Esophagus mucosa (tissue), 1 donor: ENCODE measurements at places on chromosomes 16 and 17. TPM values are rescaled to one million over a fixed set of nuclear protein-coding genes. Genes with fewer than 3 reads are reported as not detected.

- peak; percentile 78 for ATAC-seq
Observed at GRCh38 chr16:10828851-10829366, 10.3 kb upstream of the TVP23A start.

GRCh38 chr17:10739386-10739785, 9.6 kb upstream of the TMEM220 start:
- no peak for ATAC-seq

DNA sequence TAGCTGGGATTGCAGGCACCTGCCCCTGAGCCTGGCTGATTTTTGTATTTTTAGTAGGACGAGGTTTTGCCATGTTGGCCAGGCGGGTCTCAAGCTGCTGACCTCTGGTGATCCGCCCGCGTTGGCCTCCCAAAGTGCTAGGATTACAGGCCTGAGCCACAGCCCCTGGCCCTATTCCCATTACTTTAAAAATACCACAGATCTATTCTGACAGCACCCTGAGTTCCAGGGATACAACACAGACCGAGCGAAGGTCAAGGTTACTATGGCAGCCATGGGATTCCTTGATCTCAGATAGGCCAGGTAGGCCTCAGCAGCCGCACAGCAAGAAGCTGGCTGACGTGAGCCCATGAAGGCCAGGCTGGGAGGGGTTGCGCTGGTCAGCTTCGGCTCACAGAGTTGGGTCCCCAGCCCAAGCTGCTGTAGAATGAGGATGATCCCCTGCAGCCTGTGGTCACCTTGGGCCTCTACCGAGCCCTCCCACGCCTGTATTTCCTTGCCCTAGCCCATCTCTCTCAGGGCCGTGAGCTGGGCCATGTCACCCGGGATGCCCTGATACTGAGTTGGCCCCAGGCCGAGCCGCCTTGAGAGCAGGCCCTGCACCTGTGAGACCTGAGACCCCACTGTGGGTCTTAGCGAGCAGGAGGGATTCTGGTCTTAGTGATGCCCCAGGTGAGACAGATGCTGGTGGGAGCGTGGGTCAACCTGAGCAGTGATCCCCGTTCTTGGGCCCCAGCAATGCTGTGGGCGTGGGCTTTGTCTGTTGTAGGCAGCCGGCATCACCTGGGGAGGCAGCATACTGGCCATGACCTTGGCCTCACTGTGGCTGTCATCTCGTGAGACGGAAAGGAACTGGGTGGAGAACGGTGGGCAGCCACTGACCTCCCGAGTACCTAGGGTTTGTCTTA, 16.9 kb upstream of the RNF213 start:
- ATAC-seq, result no peak

DNA sequence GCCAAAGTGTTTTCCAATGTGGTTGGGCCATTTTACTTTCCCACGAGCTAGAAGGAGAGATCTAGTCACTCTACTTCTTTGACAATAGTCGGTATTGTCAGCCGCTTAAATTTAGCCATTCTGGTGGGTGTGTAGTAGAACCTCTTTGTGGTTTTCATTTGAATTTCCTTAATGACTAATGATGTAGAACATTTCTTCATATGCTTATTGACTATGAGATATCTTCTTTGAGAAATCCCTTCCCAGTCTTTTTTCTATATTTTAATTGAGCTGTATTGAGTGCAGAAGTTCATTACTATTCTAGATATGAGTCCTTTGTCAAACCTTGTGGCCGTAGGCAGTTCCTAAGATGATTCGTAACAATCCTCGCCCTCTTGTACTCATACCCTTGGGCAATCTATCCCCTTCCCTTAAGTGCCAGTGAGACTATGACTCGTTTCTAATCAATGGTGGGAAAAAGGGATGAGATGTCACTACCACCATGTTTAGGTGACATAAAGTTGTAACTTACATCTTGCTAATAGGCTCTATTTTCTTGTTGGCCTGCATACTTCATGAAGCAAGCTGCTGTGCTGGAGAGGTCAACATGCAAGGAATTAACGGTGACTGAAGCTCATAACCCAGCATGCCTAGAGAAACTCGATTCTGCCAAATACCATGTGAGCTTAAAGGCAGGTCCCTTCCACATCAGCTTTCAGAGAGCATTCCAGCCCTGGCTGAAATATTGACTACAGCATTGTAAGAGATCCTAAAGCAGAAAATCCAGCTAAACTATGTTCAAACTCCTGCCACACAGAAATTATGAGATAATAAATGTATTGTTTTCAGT, 817.9 kb upstream of the SOX9 start:
- ATAC-seq, result no peak

GRCh38 chr17:36183001-36183971, 6.8 kb upstream of the TBC1D3B start:
- peak; percentile 77 for ATAC-seq

IFI35 gene
- total RNA-seq, result 7.7 TPM

DNA sequence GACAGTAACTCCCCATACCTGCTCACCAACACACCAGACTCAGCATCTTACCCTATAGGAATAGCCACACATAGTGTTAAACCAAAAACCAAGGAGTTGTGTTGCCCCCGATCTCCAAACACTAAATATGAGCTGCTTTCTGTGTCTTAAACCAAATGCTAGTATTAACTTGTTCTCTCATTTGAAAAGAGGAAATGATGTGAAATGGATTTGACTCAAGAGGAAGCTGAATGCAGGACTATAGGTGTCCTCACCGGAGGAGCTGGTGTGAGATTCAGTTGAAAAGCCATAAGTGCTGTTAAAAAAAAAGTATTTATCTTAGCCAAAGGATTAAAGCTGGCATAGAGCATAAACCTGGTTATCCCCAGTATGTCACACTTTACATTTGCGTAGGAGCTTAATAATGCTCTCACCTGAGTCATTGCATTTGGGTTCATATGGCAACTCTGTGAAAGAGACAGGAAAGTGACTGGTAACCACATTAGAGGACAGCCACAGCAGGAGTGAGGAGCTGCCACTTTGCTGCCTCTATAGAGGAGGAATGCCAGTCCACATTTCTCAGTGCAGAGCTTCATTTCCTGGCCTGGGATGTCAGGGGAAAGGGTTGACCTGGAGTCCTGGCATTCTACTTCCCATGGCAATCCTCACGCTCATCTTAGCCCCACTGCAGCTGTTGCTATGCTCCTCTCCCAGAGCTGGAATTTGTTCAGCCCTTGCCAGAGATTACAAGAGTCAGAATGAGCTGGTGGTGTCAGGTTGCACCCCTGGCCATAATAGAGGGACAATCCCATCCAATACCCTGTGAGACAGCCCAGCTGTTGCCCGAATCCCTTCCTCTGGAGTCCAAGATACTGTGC, 143.3 kb upstream of the ANKFN1 start:
- no peak for ATAC-seq

ZNF287 gene
- total RNA-seq, result 1.9 TPM

BCL6B gene
- total RNA-seq, result 3.7 TPM

CLEC18B gene
- total RNA-seq, result 2.8 TPM

DNA sequence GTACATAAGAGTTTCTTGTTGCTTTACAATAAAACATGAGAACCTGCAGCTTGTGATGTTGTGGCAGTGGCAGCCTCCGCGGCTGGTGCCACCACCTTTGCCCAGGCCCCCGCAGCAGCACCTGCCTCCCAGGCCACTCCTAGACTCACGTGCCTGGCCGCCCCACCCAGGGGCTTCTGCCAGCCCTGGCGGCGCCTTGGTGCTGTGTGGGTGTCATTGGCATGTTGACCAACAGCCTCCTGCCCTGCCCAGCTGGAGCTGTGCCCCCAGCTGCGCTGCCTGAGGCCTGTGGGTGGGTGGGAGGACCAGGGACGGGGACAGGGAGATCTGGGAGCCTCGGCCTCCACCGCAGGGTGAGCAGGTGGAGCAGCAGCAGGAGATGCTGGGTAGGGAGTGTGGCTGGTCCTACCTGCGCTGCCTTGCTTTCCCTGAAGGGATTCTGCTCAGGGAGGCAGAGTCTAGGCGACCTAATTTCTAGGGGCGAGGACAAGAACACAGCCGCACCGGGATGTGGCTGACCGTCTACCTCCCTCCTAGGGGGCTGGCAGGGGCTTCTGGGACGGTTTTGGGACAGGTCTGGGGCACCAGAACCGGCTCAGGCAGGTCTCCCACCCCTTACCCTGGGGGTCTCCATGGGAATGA, 428 bp upstream of the DNASE1L2 start:
- ATAC-seq, result no peak

- peak; percentile 73 for ATAC-seq
Observed at GRCh38 chr16:82653550-82654511, 27.1 kb downstream of the CDH13 start.

GRCh38 chr17:42441371-42442195, 17.1 kb upstream of the ATP6V0A1 start:
- no peak for ATAC-seq
